Fibroblast of lung (primary cell): ENCODE measurements at places on chromosomes 6 and 20. TPM values are rescaled to one million over a fixed set of nuclear protein-coding genes. Genes with fewer than 3 reads are reported as not detected.

The WFDC5 gene
- polyA plus RNA-seq = not detected in 2 replicates

The TFEB gene
- 1.9 and 2.0 TPM in 2 replicates for polyA plus RNA-seq

The ADGRF5 gene
- 0.11 and 19.3 TPM in 2 replicates for polyA plus RNA-seq

The KCNK16 gene
- polyA plus RNA-seq = not detected in 2 replicates

The PBOV1 gene
- not detected in 2 replicates for polyA plus RNA-seq

The SRSF12 gene
- 0.10 and 0.11 TPM in 2 replicates for polyA plus RNA-seq

The MCHR2 gene
- 0.03 TPM in 1 of 2 replicates, not detected in the other for polyA plus RNA-seq

The LTB gene
- not detected in 2 replicates for polyA plus RNA-seq

The SIRPA gene
- 26.6 and 50.5 TPM in 2 replicates for polyA plus RNA-seq

The HLA-DMA gene
- 3.7 and 7.1 TPM in 2 replicates for polyA plus RNA-seq

The PDYN gene
- not detected in 2 replicates for polyA plus RNA-seq

The RNF144B gene
- polyA plus RNA-seq = 0.29 and 0.61 TPM in 2 replicates

The TAAR1 gene
- polyA plus RNA-seq = not detected in 2 replicates
